Lower lobe of right lung (tissue), 2 donors: ENCODE measurements at places on chromosomes 7 and 10. TPM values are rescaled to one million over a fixed set of nuclear protein-coding genes. Genes with fewer than 3 reads are reported as not detected.
A peak's percentile ranks its signal among the peaks of the same experiment; 100 is the strongest.

DNA sequence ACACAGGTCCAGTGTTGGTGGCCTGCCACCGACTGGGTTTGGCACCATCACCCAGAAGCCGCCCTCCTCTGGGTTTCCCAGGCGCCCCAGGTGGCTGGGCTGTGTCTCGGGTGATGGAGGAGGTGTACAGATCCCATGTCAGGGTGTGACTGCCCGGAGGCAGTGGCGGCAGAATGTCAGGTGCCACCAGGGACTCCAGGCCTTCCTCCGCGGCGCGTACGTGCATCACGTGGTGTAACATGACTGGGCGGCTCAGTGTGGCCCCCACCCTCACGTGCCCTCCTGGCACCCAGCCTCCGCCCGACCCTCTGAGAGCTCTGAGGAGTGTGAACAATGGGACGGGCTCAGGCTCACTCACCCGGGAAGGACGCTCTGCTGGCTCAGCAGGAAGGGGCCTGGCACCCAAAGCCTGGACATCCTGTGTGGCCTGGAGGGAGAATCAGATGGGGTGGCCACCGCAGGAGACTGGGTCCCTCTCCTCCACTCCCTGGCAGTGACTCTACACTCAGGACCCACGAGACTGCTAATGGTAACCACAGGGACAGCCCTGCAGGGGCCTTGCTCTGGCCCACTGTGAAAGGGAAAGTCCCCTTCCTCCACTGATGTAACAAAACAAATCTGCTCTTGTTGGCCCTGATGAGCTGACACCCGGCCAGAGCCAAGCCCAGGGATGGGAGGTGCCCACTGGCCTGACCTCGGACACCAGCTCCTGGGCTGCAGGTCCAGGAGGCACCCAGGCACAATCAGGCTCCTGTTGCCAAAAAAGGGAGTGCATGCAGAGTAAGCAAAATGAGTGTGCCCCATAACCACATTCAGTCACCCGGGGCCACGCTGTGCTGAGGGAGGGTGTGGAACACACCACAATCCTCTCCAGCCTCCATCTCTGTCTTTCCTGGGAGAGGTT is 164.8 kb downstream of the PRKAG2 start:
- H3K36me3 ChIP-seq = peaks cover 6% of the 10 kb centered on the region
- peak overlapping the region; percentile 44 for H3K27ac ChIP-seq
- H3K4me1 ChIP-seq = peaks cover 11% of the 10 kb centered on the region
- H3K27me3 ChIP-seq = no peaks in the 10 kb centered on the region

DNA sequence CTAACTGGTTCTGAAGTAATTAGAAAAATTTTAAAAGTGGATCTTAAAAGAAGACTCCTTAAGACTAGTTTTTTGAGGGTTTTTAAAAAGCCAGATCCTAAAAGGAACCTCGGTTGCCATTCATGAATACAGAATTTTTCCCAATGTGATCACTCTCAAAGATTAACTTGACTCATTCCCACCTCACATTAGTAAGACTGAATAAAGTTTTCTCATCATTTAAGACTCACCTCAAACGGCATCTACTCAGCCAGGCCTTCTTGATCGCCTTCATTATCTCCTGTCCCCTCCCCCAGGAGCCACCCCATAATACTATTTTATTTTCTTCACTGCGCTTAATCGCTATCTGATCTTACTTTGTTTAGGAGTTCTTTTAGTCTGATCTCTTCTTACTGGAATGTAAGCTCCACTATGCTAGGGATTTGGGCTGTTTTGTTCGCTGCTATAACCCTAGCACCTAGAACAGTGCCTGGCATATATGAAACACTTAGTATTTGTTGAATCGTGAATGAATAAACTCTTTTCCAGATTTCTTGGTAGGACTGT is 55.9 kb upstream of the PCGF5 start:
- H3K4me1 ChIP-seq = peaks cover 7% of the 10 kb centered on the region
- H3K27me3 ChIP-seq = no peaks in the 10 kb centered on the region
- H3K27ac ChIP-seq = peak overlapping the region; percentile 96
- no peak for DNase-seq

DNA sequence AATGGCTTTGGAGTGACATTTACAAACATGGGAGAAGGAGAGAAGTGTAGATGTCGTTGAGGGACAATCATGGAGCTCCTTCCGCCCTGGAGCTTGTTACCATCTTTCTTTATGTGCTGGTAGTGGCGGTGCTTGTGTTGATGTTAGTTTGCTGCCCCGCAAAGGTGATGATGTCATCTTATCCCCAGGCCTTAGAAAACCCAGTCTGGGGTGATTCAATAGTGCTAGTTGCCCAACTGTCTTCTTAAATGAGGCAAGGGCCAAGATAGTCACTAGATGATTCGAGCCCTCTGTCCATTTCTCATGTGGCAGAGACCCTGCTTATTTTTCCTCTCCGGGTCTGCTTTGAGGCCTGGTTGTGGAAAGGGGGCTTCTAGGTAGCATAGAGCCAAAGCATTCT is 277.4 kb downstream of the CCSER2 start:
- H3K4me3 ChIP-seq = no peak overlapping the region
- no peaks in the 10 kb centered on the region for H3K4me1 ChIP-seq
- H3K27ac ChIP-seq = no peak overlapping the region
- no peaks in the 10 kb centered on the region for H3K27me3 ChIP-seq
- DNase-seq = no peak

GRCh38 chr10:51875610-51876009 is 176.2 kb upstream of the CSTF2T start:
- no peak overlapping the region for H3K4me3 ChIP-seq
- peaks cover 4% of the 10 kb centered on the region for H3K4me1 ChIP-seq
- no peaks in the 10 kb centered on the region for H3K36me3 ChIP-seq
- H3K27me3 ChIP-seq = no peaks in the 10 kb centered on the region
- DNase-seq = no peak
- H3K27ac ChIP-seq = no peak overlapping the region

GIMAP4 gene
- 95.7 TPM for total RNA-seq

GSTO2 gene
- total RNA-seq = 7.8 TPM
